ENCODE measurements at places on chromosomes 13 and 19.
A peak's percentile ranks its signal among the peaks of the same experiment; 100 is the strongest.

DNA sequence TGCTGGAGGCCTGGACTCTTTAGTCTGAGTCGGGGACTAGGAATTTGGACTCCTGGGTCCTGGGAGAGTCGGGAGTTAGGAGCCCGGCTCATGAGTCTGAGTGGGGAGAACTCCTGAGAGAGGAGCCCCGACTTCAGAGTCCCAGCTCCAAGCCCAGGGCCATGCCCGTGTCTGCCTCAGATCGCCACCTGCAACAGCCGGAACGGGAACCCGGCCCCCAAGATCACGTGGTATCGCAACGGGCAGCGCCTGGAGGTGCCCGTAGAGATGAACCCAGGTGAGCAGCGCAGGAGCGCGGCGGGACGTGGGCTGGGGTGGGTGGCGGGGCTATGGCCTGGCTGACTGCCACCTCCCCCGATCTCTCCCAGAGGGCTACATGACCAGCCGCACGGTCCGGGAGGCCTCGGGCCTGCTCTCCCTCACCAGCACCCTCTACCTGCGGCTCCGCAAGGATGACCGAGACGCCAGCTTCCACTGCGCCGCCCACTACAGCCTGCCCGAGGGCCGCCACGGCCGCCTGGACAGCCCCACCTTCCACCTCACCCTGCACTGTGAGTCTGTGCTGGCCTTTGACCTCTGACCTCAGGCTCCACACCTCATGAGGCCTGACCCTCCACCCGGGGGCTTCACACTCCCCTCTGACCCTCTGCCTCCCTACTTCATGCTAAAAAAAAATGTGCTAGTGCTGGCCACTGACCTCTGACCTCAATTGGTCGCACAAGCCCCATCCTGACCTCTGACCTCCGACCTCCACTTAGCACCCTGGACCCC, 4.4 kb downstream of the BCAM start:
- DNase-seq: no peak

DNA sequence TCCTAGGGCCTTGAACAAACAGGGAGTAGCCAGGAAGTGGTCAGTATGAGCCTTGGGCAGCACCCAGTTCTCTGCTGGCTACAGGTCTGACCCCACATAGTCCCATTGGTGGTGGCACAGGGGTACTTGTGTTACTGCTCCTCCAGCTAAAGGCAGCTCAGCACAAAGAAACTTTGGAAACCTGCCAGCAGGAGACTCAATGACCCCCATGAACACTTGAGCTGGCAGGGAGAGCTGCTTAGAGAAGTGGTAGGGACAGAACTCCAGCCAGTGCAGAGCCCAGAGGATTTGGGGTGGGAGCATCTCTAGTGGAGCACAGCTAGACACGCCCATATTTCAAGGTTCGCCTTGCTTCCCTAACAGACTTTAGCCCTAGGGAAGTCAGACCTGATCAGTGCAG, 10.4 kb upstream of the ZNF586 start:
- DNase-seq: no peak

DNA sequence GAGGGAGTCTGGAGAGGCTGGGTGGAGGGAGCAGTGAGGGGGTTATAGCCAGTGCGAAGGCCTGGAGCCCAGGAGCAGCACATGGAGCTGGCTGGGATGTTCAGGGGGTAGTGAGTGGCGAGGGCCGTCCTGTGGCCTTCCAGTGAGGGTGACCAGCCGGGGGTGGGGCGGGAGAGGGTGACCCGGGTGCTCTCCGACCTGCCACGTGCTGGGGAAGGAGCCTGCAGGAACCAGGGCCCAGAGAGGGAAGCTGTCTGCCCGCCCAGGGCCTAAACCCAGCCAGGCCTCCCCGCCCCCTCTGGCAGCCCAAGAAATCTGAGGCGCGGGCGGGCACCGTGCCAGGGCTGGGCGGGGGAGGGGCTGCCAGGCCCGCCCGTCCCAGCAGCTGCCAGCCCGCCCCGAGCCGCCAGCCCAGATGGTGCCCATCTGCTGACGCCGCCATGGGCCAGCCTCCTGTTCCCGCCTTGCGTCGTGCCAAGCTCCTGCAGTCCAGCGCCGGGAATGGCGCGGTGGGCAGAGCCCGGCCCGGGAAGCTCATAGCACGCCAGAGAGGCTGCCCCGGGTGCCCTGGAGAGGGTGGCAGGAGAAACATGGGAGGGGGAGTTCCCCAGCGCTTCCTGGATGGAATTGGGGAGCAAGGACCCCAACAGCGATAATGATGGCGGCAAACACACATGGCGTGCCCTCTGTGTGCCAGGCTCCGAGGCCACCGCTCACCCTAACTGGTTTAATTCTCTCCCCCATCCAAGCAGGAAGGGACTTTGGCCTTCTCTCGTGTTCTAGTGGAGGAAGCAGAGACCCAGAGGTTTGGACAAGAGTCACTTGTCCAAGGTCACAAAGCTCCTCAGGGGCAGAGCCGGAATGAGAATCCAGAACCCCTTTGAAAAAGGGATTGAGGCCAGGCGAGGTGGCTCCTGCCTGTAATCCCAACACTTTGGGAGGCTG, 21.5 kb downstream of the NFIC start:
- DNase-seq: peak; percentile 81

- DNase-seq: peak; percentile 72
Observed at GRCh38 chr13:51154029-51154555, 43.0 kb upstream of the C13orf42 start.

DNA sequence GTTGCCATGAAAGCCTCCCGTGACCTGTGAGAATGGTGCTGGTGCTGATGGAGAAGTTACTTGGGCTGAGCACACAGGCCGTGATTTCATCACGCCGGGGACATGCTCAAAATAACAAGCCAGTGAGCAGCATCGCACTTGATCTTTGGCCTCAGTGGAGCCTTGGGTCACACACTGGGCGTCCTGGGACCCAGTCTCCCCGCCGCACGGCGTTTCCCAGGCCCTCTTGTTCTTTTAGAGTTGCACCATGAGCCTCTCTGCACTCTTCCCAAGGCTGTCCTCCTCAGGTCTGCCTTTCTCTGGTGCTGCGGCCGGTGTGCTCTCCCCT, 9.5 kb upstream of the NDUFS7 start:
- no peak for DNase-seq

DNA sequence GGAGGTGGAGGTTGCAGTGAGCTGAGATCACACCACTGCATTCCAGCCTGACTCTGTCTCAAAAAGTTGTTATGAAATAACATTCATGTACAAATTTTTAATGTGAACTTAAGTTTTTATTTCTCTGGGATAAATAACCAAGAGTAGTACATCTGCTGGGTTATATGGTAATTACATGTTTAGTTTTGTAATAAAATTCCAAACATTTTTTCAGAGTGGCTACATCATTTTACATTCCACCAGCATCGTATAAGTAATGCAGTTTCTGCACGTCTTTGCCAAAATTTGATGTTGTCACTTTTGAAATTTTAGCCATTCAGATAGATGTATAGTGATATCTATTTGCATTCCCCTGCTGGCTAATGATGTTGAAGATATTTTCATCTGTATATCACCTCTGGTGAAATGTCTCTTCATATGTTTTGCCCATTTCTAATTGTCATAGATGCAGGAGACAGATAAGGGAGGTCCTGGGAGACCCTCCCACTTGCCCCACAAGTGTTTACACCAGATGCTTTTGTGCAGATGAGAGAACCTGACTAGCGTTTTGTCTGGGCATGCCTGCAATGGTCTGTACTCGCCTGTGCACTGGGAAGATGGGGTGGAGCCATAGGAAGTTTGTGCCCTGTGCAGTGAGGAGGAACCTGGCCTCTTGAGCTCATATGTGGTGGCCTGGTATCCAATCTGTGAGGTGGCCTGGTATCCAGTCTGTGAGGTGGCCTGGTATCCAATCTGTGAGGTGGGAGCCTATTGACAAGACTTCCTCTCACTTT, 12.7 kb upstream of the KBTBD6 start:
- DNase-seq: no peak

- DNase-seq: no peak
Observed at GRCh38 chr19:5013761-5014160, 44.8 kb downstream of the KDM4B start.

GRCh38 chr19:14694641-14695266, 4.9 kb downstream of the ZNF333 start:
- DNase-seq: no peak

GRCh38 chr19:32238076-32238475, 107.3 kb upstream of the ZNF507 start:
- no peak for DNase-seq

GRCh38 chr13:44755872-44756271, 179.7 kb upstream of the TSC22D1 start:
- peak; percentile 41 for DNase-seq

GRCh38 chr13:24161010-24161775, 673 bp downstream of the SPATA13 start:
- peak; percentile 34 for DNase-seq

DNA sequence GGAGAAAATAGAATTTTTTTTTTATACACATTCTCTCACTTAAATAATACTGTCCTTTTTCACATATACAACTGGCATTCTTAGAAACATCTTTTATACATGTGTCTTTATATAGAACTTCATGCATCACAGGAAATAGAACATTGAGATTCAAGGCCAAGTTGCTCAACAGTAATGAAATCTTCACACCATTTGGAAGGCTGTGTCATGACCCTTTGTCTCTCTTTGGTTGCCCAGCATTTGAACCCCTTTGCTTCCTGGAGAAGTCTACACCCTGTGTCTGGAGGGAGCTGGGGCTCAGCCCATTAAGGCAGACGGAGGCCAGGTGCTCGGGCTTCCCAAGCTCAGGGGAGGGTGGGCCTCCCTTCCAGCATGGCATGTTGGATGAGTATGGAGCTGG, 41.1 kb downstream of the B3GLCT start:
- no peak for DNase-seq

- no peak for DNase-seq
Observed at GRCh38 chr13:52832313-52832712, 16.1 kb downstream of the PCDH8 start.

- no peak for DNase-seq
Observed at GRCh38 chr13:32093006-32093405, 61.4 kb downstream of the FRY start.

- DNase-seq: no peak
Observed at GRCh38 chr19:29273000-29273640, 60.2 kb upstream of the UQCRFS1 start.

GRCh38 chr13:33799950-33800592, 17.9 kb upstream of the RFC3 start:
- DNase-seq: peak; percentile 43

- DNase-seq: no peak
Observed at GRCh38 chr19:17488593-17489391, 18.5 kb downstream of the SLC27A1 start.

DNA sequence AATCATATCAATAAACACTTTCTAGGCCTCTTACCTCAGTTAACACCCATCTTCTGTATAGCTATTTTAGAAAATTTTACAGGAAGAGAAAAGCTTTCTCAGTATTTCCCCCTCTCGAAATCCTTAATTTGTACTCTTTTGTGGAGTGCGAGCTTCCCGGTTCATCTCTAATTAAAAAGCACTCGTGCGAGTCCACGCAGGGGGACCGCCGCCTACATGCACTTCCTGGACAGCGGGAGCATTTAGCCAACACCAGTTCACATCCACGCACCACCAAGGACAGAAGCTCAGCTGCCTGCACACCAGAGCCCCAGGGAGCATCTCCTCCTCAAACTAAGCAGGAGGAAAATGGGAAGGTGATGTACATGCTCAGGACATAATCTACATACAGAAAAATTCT, 60.0 kb downstream of the RASA3 start:
- no peak for DNase-seq

- DNase-seq: peak; percentile 44
Observed at GRCh38 chr19:49851456-49852259, 699 bp downstream of the PTOV1 start.

GRCh38 chr13:113548778-113549621, 35.6 kb upstream of the TFDP1 start:
- DNase-seq: no peak

GRCh38 chr13:76942363-76942762, 5.9 kb upstream of the ACOD1 start:
- DNase-seq: no peak

GRCh38 chr13:27976362-27977091, 7.4 kb upstream of the CDX2 start:
- DNase-seq: peak; percentile 5

DNA sequence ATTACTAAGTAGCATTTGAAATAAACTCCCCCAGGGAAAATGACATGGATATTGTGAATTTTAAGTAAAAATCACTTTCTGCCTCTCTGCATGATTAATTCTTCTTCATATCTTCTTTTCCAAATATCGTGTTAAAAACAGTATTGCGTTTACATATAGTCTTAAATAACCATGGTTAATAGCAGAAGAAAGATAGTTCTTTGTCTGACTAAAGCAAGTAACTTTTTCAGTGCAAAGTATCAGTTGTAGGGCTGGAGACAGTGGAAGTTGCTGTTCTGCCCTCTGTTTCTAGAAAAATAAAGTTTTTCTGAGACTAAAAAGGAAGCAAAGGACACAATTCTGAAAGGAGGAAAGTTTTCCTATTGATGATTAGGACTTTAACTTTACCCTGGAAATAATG, 330.2 kb downstream of the NDFIP2 start:
- no peak for DNase-seq

DNA sequence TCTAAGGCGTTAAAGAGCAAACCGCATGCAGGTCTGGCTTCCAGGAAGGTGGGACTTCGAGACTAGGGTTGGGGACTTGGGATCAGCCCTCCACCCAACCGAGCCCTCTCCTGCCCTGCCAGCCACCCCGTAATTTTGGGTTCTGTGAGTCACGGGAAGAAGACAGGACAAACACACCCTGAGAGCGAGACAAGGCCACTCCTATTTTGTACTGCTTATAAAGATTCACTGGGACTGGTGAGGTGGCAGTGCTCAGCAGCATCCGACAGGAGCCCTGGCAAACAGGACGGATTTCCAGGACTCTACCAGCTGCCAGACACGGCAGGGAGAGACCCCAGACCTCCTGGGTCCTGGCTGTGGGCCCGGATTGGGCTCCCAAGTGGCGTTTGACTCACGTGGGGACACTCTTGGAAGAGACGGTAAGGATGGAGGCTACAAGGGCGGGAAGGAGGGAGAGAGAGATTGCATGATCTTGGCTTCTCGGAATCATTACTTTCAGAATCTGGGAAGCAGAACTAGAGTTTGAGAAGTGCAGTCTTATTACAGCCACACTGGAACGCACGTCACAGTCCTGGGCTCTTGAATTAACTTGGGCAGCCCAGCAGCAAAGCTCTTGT, at the start of gene C5AR2:
Gene C5AR2, plus strand, starts transcription at position 245 of the 617 bp plus-strand sequence. CDS start 8,625 bp downstream, outside the sequence.
- peak; percentile 52 for DNase-seq

- no peak for DNase-seq
Observed at GRCh38 chr19:33429891-33430673, 56.6 kb downstream of the CEBPG start.

All from AG20443 (cell line).